Stimulated activated CD4-positive, alpha-beta T cell treated with anti-CD3 and anti-CD28 coated beads, Interleukin-12 subunit alpha, Interleukin-12 subunit beta, amount 100 ng/mL, for 4 hours (primary cell): ENCODE measurements at places on chromosomes 2 and 18.

DNA sequence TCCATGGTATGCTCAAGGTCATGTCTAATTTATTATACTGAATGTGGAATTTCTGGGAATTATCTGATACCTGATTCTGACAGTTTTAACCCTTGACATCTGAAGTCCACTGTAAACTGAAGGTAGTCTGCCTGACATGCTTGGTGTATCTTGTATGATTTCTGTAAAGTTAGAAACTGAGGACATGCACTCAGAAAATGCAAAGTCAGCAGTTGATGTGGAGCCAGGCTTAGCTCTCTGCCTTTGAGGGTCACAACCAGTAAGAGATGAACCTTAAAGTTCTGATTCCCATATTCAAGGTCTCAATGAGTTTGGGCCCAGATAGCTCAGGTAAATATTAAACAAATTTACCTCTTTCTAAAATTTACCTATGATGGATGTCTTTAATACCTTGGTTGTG lies 12.3 kb upstream of the CTLA4 start:
- DNase-seq, result no peak

DNA sequence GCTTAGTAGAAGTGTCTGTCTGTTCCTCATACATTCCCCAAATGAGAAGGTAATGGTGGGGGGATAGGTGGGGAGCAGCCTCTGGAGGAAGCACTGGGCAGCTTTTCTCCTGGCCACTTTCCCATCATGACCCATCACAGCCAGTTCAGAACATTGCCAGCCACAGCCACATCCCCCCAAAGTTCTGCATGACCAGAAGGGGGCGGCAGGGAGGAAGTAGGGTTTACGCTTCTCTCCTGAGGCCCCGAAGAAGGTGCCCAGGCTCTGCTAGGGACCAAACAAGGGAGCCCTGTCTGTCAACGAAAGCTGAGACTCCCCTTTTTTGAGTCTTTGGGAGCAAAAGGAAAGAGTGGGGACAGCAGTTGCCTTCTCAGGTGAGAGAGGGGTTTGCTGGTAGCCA lies 7.7 kb downstream of the IGFBP5 start:
- peak; percentile 19 for DNase-seq

- DNase-seq, result no peak
These were observed 92.4 kb downstream of the ZAP70 start for GRCh38 chr2:97805776-97806175.

DNA sequence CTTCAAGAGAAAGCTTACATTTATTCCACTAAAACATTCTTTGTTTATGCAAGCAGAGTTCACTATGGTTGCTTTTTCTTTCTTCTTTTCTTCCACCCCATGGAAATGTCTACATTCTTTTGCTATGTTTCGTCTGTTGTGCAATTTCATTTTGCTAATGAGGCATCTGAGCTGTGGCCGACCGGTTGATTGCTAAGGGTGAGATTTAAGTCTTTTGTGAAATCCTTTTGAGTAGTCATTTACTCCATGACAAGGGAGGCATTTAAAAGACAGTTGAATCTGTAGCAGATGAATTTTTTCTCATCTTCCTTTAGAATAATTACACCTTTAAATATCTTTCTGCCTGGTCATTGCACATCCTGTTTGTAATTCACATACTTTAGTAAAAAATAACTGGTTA lies 324.1 kb upstream of the THUMPD2 start:
- no peak for DNase-seq

DNA sequence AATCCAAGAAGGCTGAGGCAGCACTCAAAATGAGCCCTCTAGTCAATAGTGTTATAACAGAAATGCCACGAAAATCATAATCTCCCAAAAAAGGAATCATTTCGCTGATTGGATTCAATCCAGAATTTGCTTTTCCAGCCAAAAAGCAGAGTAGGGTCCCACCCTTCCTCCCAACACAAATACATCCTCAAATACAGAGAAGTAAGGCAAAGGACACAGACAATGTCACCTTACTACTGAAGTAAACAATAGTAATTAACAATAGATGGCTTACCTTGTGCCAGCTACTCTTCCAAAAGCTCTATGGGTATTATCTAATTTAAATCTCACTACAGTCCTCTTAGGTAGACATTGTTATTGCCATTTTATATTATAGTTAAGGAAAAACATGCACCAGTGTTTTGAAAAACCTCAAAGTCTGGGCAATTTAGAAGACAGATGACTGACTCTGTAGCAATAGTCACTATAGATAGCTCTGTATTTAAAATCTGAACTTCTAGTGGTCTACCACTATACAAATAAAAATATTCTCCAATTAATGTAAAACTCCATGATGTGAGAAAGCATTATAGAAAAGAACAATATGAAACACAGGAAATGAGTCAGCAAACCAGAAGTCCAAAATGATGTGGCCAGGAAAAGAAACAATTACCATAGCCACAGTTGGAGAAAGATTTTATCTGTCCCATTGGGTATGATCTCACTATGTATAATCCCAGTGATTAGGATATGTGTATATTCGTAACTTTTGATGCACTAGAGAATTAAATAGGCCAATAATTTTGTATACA lies 305.0 kb upstream of the ERBB4 start:
- no peak for DNase-seq

- no peak for DNase-seq
These were observed 83.0 kb downstream of the MGAT5 start for GRCh38 chr2:134336921-134337320.

DNA sequence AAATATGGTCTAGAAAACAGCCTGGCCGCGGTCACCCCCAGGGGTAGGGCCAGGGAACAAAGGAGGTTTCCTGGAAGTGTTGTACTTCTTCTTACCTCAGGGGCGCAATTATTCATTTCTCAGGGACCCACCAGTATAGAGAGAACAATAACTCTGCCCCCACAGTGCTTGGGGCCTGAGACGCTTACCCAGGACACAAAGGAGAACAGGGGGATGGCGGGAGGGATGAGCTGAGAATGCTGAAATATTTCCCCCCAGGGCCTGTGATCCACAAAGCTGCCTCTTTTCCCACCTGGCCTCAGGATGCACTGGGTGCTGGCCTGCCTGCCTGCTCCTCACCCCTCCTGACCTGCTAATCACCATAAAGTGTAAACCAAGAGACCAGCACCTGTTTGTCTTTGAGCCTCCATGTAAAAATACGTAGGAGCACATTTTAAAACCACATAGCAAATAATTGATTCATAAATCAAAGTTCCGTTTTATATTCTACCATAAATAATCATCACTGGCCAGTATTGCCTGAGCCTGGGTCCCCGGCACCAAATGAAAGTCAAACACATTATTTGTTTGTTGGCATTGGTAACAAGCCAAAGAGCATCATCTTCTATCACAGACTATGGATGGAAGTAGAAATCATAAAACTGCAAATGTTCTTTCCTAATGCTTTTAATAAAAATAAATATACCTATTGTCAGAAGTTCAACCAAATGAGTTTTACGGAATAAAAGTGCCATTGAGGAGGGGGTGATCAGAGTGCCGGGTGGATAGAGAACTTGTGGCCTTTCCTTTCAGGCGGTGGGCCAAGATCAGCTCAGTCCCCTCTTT lies 67.3 kb upstream of the RMDN2 start:
- DNase-seq, result no peak

GRCh38 chr2:239726631-239727181 lies 298.4 kb downstream of the NDUFA10 start:
- no peak for DNase-seq

- no peak for DNase-seq
These were observed 1.2 kb upstream of the LBX2 start for GRCh38 chr2:74500578-74500946.

GRCh38 chr2:238602223-238602960 lies 175.7 kb downstream of the ASB1 start:
- DNase-seq, result no peak

GRCh38 chr2:72665448-72665847 lies 160.4 kb downstream of the EXOC6B start:
- DNase-seq, result no peak

DNA sequence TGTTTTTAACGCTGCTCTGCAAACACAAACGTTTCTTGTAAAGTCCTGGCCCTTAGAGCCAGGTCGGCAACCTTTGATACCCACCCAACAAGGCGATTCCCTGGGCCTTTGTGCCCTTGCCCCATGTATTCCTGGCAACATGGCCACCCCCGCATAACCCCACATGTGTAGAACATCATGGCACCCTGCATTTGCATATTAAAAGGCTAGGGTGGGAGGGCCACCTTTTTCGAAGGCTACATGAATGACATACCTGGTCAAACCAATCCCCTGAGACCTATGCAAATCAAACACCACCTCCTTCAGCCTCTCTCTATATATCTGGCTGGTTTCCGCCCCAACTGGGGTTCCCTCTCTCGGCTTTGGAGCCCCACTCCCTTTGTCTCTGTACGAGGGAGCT lies 105.2 kb downstream of the MYO5B start:
- no peak for DNase-seq

DNA sequence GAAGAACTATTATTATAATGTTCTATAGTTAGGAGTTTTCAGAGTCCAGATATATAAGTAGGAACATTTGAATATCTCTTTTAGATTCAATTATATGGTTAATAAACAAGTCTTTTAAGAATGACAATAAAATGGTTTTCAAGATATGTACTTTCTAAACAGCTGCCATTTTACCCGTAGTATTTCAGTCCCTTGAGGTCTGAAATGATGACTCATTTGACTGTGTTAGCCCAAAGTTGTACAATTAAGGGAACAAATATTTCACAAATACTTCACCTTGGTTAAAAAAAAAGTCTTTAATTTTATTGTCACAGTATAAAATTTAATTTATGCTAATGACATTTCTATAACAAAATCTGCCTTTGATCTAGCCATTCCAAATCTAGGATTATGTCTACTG lies 91.6 kb upstream of the TANK start:
- no peak for DNase-seq

DNA sequence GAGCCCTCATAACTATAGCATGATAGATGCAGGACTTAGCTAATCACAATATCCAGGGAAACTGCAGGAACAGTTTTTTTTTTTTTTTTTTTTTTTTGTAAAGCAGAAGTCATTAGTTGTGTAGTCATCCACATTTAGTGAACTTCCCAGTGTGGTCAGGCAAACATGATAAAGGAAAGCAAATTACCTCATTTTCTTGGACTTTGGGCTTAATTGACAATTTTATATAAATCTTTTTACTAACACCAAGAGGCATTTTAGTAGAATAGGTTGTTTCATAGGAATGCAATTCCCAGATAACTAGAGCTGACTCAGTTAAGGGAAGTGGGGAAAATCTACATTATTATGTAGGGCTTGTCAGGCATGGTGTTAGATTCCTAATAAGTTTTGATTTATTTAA lies 142.7 kb upstream of the GCFC2 start:
- no peak for DNase-seq

DNA sequence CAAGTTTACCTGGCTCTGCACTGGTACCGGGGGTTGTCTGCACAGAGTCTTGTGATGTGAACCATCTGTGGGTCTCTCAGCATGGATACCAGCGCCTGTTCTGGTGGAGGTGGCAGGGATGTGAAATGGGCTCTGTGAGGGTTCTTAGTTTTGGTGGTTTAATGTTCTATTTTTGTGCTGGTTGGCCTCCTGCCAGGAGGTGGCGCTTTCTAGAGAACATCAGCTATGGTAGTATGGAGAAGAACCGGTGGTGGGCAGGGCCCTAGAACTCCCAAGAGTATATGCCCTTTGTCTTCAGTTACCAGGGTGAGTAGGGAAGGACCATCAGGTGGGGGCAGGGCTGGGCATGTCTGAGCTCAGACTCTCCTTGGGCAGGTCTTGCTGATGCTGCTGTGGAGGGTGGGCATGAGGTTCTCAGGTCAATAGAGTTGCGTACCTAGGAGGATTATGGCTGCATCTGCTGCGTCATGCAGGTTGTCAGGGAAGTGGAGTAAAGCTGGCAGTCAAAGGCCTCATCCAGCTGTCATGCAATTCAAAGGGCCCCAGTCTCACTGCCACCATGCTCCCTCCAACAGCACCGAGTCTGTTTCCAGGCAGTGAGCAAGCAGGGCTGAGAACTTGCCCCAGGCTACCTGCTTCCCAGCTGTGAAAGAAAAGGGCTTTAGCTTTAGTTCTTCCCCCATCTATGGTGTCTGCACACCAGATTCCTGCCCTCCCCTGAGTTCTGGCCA lies 278.0 kb downstream of the METTL4 start:
- DNase-seq, result no peak

DNA sequence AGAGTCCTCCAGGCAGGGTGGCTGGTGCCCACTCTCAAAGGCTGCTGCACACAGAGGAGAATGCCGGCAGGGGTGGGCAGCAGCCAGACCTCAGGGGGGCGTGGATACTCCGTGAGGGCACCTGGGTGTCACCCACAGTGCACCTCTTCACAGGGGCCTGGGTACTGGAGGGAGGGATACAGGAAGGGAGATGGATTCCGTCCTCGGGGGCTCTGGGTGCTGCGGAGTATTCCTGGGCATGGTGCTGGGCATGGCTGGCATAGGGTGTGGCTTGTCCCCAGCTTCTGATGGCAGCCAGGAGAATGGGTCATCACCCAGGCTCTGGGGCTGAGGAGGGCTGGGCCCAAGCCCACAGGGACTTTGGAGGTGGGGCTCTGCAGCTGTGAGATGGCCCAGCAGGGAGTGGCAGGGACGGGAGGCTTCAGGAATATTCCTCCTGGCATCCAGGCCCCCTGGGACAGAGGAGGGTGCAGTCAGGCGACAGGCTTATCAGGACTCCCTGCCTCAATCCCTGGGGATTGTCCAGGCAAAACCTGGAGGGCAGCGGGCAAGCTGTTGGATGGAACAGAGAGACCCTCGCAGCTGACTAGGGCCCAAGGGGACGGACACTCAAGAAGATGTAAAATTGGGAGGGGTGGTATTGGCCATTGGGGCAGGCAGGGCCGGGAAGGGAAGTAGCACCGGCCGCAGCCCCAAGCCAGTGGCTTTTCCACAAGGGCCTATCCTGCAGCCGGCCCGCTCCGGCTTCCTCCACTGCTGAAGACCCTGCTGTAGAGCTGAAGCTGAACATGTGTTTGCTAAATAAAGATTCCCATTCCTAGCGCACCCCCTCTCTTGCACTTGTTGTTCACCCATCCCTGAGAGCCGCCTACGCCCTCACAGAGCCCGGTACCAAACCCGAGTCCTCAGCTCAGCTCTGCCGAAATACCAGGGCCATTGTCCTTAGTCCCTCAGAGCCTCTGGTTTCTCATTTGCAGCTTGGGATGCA lies 5.7 kb upstream of the KLHL30 start:
- DNase-seq, result no peak

- DNase-seq, result no peak
These were observed 378.4 kb downstream of the LPIN1 start for GRCh38 chr2:12124790-12125189.

- no peak for DNase-seq
These were observed 170.3 kb upstream of the MGAT5 start for GRCh38 chr2:134083548-134083947.

DNA sequence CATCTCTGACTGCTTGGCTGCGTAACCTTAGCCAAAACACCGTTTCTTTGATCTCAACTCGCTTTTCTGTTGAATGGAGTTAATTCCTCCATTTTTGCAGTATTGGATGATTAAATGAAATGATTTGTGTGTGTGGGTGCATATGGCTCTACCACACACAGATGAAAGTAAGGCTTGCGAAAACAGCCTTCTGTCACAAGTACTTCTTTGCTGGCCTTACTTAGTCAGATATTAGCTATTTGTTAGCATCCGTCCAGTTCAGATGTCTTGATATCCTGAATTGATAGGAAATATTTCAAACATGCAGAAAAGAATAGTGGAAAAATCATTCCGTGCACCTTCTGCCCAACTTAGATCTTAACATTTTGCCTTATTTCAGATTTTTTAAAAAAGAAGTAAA lies 21.8 kb downstream of the NCOA1 start:
- DNase-seq, result no peak
